ENCODE measurements at places on chromosomes 2 and 18.

GRCh38 chr2:9221223-9221622 is 14.6 kb downstream of the ASAP2 start:
- no peak for DNase-seq

DNA sequence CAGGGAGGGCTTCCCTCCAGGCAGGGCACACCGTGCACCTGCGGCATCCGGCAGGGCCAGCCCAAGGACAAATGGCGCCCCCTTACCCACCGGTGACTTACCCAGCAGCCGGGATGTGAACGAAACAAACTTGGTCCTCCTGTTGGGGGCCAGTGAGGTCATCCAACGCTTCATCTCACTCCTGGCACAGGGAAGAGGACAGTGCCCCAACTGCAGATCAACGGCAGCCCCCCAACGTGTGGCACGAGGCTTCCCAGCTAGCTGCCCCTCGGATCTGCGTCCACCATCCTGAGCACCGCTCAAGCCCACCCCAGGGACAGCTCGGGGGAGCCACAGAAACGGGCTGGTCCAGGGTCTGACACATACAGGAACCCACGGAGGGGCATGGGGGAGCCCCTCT is 12.0 kb downstream of the SNORC start:
- no peak for DNase-seq

DNA sequence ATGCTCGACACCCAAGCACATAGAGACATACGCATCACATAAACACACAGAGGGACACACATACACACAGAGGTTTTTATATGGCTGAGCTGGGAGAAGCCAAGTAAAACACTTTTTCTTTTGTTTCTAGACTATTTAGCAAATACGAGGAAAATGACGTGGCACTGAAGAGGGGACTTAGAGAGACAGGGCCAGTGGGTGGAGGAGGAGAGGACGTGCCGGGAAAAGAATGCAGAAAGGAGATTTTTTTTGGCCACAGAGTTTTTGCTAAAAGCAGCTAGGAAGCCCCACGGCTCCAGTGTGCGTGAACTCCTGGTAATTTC is 168.5 kb upstream of the KLF7 start:
- no peak for DNase-seq

DNA sequence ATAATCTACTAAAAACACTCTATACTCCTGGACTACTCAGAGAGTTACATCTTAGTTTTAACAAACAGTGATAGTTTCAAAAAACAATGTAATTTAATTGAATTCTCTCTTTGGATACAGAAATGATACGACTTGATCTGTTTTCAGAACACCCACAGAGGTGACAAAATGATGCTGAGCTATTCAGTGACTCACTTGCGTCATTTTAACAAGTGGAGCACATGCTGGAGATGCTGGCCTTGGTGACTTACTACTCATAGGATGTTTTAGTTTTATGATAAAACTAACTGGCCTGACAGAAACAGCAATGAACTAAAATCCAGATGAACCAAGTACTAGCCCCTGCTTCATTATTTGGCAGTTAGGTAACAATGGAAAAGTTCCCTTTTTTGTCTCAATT is 101.3 kb upstream of the ITGB6 start:
- no peak for DNase-seq

GRCh38 chr2:64906853-64907536 is 82.2 kb upstream of the SLC1A4 start:
- DNase-seq, result no peak

- DNase-seq, result peak; percentile 30
Measured at GRCh38 chr2:222613715-222614331, 42.1 kb downstream of the FARSB start.

GRCh38 chr2:54966837-54967236 is 83.4 kb downstream of the RTN4 start:
- DNase-seq, result no peak

All from DMS79 (cell line).